ENCODE measurements at places on chromosomes 2 and 18.

GRCh38 chr2:145584353-145584752 lies 1064.4 kb upstream of the ZEB2 start:
- no peak for DNase-seq

GRCh38 chr2:179543361-179543901 lies 278.8 kb upstream of the SESTD1 start:
- no peak for DNase-seq

DNA sequence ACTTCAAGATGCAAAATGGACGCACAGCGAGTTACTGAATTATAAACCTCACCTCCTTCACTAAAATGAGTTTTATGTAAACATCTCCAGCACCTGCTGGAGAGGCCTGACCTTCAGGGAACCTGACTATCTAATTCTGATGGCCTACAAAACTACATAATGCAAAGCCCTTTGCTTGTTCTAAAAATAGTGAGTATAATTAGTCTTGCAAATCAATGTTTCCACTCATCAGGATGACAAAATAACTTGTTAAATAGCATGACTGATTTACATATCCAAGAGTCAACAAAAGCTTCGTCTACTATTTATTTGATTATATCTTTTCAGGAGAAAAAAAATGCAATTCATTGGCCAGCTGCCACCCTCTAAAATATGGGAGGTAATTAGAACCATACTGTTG lies 326.3 kb upstream of the MC4R start:
- DNase-seq = no peak

DNA sequence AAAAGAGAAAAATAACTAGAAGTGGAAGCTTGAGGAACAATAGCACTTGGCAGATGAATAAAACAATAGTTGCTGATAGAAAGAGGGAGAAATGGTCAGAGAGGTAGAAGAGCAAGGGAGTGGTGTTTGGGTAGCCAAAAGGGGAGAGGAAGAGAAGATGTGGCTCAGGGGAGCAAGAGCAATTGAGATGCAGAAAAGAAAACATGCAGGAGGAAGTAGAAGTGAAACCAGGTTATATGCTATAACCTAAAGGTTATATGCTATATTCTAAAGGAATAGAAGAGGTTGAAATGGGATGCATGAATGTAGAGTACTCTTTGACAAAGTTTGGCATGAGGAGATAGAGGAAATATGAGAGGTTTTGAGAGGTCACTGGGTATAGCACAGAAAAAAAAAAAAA lies 759.5 kb downstream of the SATB2 start:
- DNase-seq = no peak

GRCh38 chr2:143526498-143526897 lies 397.3 kb downstream of the ARHGAP15 start:
- DNase-seq = no peak

DNA sequence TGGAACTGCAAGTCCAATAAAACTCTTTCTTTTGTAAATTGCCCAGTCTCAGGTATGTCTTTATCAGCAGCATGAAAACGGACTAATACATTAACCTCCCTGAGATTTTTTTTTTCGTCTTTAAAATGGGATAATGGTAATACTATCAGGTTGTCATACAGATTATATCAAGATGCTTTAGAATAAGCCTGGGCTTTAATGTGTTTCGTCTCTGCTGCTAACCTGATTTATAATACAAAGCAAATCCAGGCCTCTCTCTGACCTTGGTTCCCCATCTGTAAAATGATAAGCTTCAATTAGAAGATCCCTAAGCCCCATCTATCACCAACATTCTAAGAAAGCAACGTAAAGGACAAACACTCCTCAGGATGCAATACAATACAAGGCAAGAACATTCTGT lies 283.5 kb downstream of the LRATD1 start:
- DNase-seq = no peak

DNA sequence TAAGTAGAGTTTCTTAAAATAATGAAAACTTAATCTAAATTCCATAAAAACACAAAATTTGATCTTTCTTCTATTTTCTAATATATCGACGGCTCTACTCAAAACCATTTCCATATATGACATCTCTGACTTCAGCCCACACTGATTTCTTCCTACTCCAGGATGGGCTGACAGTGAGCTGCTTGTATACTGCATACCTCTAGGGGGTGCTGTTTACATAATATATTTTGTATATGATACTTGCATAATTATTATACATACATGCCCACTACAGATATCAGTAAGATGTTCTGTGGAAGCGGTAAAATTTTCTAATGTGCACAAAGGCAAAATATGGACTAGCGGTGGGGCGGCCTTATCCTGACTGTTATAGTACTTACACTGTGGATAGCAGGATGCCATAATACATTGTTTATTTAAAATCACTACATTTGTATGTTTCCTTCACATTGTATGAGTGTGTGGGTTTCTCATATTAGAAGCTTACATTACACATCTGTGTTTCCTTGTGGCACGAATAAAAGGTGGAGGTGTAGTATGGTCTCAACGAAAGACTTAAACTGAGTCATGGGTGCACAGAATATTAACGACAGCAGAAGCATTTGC lies 66.1 kb upstream of the NXPH2 start:
- DNase-seq = no peak

- DNase-seq = no peak
These were observed 109.8 kb upstream of the CHRNA1 start for GRCh38 chr2:174874085-174874484.

GRCh38 chr18:77482190-77483085 lies 232.8 kb downstream of the GALR1 start:
- DNase-seq = no peak

GRCh38 chr2:11753452-11753885 lies 7.0 kb downstream of the LPIN1 start:
- DNase-seq = peak; percentile 61

DNA sequence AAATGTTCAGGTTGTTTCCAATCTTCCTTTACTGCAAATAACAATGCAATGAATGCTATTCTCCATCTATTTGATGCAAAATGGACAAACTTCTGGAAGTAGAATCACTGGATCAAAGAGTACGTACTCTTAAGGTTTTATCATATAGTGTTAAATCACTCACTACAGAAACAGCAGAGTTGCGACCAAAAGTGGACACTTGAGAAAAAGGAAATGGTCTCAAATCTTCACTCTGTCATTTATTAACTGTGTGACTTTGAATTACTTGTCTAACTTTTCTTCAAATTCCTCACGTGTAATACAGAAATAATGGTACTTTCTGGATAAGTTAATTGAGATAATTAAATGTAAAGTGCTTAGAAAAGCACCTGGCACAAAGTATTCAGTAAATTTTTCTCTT lies 78.1 kb downstream of the CERKL start:
- no peak for DNase-seq

- DNase-seq = no peak
These were observed 627.5 kb upstream of the SOX11 start for GRCh38 chr2:5064687-5065086.

DNA sequence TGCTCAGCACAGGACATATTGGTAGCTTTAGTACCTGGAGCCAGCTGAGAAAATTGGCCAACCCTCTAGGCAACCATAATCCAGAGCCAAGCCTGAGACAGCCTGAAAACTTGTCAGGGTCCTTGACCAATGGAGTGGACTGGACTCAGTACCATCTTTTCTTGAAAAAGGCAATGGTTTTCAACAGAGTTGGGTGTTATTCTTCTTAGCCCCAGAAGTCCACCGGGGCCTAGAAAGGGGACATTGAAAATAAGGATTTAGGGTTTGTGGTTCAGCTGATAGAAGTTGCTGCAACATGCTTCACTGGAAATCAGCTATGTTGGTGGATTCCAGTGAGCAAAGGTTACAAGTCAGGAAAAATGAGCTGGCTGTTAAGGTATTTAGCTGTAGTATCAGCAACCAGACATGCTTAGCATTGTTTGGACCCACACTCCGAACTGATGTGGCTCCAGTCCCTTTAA lies 22.1 kb upstream of the CNOT11 start:
- no peak for DNase-seq

- DNase-seq = no peak
These were observed 839.5 kb upstream of the FANCL start for GRCh38 chr2:59080451-59081181.

DNA sequence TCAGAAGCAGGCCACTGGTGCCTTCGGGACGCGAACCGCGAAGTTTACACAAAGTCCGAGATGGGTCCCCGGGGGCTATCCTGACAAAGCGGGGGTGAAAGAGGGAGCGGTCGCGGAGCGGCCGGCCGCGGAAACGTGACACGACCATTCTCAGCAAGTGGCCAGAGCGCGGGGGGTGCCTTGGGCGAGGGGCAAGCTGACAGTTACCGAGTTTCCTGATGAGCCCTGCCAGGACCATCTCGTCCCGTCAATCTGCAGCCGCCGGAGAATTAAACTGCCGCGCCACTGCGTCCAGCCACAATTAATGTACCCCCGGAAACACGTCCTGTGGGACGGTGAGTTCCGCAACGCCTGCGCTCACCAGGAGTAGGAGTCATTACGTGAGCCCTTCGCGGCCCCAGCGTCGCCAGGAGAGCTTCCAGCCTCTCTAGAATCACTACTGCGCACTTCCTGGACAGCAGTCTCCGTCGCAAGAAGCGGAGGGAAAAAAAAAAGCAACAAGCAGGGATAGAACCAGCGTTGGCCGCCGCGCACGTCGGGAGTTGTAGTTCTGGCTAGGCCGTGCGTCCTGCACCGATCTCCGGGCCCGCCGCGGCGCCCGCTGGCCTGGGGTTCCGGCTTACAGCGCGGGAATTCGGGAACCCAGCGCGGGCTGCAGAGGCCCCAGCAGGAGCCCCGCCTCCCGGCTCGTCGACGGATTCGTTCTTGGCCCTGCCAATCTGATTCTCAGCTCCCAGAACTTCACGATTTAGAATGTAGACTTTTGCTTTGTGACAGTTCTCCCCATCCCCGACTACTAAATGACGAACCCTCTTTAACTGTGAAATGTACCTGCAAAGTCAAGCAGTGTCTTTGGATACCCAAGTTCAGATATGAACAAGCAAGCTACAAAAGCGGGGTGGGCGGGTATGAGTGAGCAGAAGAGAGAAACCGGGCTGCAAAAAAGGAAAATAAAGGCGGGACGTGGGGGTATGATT lies at the start of gene RTTN:
RTTN (minus strand) TSS at position 267 of the 977 bp plus-strand sequence; CDS start at position 238, 29 bp downstream.
- DNase-seq = peak; percentile 90

DNA sequence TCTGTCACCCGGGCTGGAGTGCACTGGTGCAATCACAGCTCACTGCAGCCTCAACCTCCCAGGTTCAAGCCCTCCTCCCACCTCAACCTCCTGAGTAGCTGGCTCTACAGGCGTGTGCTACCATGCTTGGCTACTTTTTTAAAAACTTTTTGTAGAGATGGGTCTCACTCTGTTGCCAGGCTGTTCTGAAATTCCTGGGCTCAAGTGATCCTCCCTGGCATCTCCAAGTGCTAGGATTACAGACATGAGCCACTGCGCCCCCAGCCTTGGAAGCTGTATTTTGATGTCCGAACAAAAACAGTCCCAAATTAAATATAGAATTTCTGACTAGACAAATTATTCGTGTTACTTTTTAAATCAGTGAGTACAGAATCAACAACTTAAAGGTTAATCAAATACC lies 97.4 kb downstream of the ZNF516 start:
- no peak for DNase-seq

GRCh38 chr2:216474925-216475670 lies 23.5 kb upstream of the RPL37A start:
- DNase-seq = peak; percentile 11

DNA sequence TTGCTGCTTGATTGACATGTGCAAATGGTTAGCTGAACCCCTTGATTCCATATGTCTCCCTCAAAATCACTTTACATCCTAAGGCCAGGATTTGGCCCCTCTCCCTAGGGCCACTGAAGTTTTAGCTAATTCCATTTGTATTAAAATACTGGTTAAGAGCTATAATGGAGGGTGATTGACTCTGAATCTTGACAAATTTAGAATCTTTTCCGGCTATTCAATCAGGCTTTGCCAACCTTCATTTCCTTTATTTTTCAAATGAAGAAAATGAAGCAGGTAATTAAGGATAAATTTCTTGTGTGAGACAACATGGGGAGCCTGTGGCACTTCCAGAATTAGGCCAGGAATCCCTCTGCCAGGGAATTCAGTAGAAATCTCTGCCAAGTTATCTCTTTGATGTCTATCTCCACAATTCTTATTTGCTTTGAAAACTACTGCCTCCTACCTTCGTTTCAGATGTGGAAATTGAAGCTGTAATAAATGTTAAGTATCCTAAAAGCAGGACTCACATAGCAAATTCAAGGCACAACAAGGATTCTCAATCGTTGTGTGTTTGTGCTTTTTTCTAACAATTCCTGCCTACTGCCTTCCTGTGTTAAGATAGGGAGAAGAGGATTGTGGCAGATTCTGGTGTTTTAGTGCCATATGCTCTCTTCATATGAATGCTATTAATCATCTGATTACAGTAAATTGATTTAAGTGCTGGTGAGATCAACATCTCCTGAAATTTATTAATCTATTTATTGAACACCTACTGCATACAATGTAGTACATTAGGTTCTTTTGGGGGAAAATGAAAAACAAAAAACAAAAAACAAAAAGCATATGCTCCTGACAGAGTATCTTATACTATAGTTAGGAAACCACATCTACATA lies 47.8 kb upstream of the MAP4K3 start:
- no peak for DNase-seq

DNA sequence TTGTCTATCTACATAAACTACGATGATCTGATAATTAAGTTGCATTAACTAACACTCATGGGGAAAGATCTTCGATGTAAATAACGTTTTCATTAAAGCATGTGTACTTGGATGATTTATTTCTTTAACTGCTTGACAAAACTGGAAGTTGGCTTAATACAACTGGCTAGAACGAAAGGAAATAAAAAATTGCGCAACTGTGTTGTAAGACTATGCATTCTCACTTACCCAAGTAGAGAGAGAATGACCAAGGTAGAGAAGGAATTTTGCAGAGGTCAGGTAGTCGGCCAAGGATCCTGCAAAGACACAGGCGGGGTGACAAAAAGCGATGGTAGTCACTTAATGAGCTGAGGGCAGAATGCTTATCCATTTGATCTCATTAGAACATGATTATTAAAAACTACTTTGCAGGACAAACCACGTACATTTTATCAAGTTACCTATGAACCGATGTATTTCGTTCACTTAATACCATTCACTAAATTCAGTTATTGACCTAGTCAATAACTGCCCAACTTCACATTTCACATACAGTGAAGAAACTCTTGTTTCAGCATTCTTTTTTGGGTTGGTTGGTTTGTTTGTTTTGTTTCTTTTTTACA lies 900 bp downstream of the SLC40A1 start:
- DNase-seq = no peak

GRCh38 chr2:181742922-181743722 lies 62.8 kb upstream of the NEUROD1 start:
- DNase-seq = peak; percentile 4

DNA sequence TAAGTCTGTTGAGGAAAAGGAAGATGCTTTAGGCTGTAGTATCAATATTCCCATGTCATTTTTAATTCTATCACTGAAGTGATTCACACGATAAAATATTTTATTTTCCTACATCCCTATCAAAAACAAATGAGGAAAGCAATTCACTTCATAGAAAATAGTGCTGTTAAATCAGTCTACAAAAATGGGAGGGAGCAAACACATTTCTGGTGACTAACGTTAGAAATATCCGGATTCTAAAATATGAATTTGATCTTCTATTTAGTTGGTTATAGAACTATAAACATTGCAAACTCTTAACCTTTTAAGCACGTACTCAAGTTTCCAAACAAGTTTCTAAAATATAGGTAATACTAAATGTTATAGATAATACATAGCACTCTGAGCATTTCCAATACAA lies 20.8 kb downstream of the ATF2 start:
- no peak for DNase-seq

Data from CD4-positive, alpha-beta T cell treated with Interleukin-6 at 100 ng/mL for 8 hours (primary cell).